ENCODE measurements at places on chromosomes 2 and 18.
A peak's percentile ranks its signal among the peaks of the same experiment; 100 is the strongest.

DNA sequence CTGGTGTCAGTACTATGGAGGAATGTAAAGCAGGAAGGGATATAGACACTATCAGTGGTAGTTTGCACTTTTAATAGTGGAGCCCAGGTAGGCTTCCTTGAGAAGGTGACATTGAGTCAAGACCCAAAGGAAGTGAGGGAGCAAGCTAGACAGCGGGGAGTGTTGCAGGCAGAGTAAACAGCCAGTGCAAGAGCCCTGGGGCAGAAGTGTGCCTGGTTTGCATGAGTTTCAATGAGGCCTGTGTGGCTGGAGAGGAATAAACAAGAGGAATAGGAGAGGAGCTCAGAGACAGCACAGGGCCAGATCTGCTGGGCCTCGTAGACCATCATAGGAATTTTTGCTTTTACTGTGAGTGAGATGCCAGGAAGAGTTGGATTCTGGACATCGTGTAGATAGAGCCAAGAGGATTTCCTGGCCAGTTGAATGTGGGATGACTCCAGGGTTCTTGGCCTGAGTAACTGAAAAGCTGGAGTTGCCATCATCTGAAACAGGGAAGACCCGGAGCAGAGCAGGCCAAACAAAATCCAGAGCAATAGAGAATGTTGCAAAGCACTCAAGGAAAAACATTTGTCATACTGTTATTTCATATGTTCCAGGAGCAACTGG is 102.5 kb downstream of the SP3 start:
- DNase-seq = no peak

GRCh38 chr2:207224791-207225482 is 59.2 kb upstream of the KLF7 start:
- peak; percentile 64 for DNase-seq

DNA sequence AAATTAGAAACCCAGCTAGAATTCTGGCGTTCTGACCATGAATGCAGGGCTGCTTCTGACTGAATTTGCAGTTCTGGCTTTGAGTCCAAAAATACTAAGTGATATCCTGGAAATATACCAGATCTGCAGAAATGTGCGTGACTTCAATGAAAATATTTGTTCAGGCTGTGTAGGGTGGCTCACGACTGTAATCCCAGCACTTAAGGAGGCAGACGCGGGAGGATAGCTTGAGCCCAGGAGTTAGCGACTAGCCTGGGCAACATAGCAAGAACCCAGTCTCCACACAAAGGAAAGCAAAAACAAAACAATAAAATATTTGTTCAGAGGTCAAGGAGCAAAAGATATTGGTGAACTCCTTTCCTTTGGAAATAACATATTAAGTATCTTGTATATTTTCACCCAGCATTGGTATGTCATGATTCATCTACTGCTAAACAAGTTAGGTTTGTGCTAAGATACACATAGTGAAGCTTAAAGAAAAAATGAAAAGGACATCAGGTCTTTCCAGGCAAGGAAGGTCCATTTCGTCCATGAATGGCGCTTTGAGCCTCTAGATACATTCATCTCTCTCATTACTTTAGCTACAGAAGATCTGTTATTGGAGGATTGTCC is 239.2 kb downstream of the CMPK2 start:
- no peak for DNase-seq

DNA sequence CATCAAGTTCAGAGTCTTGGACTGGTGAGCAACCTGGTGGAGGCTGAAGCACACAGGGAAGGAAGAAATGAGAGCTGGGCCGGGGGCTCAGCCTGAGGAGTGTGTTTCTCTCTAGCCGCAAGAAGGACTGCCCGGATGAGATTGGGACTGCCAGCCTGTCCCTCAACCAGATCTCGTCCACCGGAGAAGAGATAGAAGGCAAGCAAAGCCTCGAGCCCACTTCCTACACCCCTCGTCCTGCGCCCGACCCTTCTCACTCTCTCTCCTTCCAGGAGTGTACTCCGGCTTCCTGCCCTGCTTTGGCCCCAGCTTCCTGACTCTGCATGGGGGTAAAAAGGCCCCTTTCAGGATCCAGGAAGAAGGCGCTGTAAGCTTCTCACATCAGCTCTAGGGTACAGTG is 26.2 kb downstream of the FER1L5 start:
- DNase-seq = no peak

GRCh38 chr2:237185553-237185925 is 99.8 kb downstream of the COPS8 start:
- DNase-seq = no peak

DNA sequence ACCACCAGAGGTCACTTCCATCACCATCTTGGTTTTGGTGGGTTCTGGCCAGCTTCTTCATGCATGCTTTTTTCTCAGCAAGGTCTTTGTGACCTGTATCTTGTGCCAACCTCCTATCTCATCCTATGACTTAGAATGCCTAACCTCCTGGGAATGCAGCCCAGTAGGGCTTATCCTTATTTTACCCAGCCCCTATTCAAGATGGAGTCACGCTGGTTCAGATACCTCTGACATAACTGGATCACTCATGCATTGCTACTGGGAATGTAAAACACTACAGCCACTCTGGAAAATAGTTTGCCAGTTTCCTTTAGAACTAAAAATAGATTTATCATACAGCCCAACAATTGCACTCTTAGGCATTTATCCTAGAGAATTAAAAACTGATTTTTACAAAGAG is 219.2 kb downstream of the IRS1 start:
- DNase-seq = no peak

DNA sequence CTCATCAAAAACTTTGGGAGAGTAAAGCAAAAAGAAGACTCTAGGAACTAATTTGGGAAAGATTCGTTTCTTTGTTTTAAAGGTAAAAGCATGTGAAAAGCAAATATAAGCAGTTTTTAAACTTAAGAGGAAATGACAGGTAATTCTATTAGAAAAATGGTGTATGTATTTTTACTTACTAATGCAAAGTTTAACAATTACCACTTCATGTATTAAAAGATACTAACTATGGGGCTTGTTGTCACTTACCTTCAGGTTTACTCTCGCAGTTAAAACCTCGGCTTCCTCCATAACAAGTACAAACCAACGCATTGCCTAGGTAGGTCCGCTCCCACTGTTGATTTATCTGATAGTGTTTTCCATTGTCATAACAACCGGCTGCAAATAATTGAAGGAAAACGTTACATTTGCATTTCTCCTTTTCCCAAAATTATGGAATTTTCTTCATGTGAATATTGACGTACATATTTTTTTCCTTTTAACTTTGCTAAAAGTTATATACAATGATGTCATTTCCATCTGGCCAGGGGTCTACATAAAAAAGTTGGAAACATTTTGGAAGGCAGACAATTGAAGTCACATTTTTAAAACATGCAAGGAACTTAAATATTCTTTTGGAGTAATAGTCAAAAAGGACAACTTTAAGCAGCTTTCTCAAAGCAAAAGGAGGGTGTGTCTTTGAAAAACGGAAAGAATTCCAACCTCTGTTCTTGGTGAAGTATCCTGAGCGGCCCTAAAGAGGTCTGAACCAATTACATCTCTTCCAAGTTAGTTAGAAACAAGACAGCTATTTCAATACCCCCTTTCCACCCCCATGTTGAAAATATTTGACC is 1.2 kb downstream of the FN1 start:
- DNase-seq = no peak

- no peak for DNase-seq
These were observed 120.4 kb upstream of the KLF7 start for GRCh38 chr2:207286106-207286505.

DNA sequence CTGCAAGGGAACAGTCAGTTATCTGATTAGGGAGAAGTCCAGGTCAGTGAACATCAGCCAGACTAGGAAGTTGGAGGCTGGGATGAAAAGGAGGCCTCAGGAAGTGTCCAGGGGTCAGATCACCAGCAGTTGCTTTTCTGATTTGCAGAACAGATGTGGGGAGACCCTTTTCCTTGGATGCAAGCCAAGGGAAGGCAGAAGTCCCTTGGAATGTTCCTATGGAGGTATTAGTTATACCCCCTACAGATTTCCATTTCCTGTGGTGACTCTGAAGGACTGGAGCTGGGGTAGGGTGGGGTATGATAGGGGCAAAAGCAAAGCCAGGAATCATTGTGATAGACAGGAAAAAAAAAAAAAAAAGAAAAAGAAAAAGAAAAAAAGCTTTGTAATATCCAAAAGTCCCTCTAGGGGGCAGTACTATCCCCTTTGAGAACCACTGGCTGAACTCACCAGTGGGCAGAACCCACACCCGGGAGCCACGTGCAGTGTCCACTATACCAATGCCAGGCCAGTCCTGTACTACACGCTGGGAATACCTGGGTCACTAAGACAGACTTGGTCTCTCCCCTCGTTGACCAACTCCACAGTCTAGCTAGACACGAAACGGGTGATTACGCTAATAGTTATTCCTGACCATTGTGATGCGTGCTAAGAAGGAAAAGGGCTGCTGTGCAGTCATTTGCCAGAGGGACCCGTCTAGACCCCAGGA is 7.4 kb downstream of the DYSF start:
- DNase-seq = no peak

DNA sequence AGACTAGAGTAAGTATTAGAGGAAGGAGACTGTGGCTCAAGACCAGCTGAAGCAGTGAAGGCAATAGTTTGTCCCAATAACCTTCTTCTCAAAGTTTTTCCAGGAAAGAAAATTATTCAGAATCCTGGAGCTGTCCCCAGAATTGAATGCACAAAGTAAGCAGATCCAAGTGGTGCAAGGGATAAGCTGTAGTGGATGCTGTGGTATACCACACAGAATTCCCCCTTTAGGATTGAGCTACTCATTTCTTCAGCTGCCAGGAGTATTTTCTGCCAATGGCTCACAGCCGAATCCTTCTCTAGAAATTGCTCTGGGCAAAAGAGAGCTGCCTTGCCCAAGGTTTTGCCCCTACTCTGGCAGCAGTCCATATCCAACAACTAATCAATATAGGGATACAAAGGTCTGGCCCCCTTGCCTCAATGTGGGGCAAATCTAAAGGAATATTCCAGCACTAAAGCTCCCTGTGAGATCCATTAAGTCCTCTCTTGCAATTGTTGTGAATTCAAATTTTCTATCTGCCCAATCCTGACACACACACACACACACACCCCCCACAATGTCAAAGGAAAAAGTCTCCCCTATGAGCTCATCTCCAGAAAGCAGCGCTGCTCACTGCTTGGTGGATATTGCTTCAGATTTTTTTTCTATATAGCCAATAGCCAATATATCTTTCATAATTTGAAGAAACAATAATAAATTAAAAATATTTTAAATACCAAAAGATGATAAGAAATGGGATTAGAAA is 18.4 kb upstream of the TCF7L1 start:
- DNase-seq = no peak

DNA sequence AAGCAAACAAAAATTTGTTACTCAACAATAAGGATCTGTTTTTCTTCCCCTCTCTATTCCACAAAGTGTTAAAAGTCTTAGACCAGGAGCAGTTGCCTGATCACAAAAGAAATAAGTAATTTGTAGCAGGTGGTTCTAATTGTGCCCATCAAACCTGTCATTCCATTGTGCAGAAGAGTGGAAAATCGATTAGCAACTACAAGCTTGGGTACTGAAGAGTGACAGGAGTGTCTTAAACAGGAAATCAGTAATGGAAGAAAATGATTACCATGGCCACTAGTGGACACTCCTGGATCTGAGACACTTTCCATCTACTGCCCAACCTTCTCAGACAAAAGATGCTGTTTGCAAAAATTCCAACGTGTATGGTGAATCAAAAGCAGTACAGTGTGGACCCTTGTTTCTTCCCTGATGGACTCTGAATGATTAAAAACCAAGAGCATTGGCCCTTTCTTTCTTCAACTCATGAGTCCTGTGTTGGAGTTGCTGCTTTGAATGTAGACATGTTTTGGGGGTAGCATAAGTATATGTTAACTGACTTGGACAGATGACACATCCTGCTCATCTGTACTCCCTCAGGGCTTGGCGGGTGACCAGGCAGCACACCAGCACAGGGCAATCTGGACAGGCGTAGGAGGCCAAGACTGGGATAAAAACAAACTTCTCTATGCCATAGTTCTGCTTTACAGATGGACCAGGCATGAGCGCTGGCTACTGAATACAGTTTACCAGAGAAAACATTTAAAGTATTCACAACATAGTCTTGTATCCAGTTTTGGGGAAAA is 51.9 kb downstream of the PLA2R1 start:
- no peak for DNase-seq

GRCh38 chr2:950080-950966 is at the start of gene SNTG2:
Gene SNTG2, plus strand, starts transcription at chr2:950849. Its CDS starts 148 bp downstream, at chr2:950997.
- DNase-seq = peak; percentile 45

DNA sequence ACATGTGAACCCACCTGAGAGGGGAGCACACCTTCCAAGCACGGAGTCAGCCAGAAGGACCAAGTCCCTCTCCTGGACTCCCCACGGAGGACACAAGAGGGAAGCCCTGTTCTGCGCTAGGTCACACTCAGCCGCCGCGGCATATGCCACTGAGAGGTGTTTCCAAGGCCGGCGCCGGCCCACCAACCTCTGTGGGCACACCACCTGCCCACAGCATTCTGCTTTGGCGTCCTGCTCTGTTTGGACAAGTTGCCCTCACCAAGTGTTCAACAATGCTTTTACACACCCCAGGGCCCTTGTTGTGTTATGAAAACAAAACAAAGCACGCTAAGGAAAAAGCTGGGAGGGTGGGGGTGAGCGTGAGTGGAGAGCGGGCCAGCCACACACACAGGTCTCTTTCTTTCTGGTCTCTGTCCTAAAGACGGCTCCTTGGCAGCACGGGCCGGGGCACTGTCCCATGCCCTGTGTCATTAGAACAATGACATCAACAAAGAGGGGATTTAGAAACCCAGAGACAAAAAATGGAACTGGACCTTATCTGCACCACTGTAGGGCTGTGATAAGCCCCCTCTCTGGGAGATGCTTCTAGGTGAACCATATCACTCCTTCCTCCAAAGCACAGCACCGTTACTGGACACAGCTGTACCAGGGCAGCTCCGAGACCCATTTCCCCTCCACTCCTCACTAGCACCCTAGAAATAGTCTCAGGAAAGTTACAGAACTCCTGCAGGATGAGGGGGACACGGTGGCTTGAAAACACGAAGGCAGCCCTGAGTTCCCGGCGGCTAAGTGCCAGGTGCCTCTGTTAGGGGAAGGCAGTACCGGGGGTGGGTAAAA is 17.0 kb downstream of the SMAD7 start:
- no peak for DNase-seq

GRCh38 chr18:13455471-13455870 is 236.9 kb downstream of the LDLRAD4 start:
- no peak for DNase-seq

GRCh38 chr2:234674781-234675201 is 177.9 kb upstream of the ARL4C start:
- no peak for DNase-seq

Data from stimulated activated CD4-positive, alpha-beta T cell treated with anti-CD3 and anti-CD28 coated beads, Interleukin-4, amount 100 ng/mL, for 48 hours (primary cell).